Activated B cell treated with CpG ODN at 0.5 μM for 24 hours (primary cell): ENCODE measurements at places on chromosomes 3 and 15.

- DNase-seq = no peak
Measured at GRCh38 chr3:149003653-149004305, 12.4 kb downstream of the GYG1 start.

GRCh38 chr15:25905140-25905539, 42.0 kb upstream of the ATP10A start:
- DNase-seq = no peak

DNA sequence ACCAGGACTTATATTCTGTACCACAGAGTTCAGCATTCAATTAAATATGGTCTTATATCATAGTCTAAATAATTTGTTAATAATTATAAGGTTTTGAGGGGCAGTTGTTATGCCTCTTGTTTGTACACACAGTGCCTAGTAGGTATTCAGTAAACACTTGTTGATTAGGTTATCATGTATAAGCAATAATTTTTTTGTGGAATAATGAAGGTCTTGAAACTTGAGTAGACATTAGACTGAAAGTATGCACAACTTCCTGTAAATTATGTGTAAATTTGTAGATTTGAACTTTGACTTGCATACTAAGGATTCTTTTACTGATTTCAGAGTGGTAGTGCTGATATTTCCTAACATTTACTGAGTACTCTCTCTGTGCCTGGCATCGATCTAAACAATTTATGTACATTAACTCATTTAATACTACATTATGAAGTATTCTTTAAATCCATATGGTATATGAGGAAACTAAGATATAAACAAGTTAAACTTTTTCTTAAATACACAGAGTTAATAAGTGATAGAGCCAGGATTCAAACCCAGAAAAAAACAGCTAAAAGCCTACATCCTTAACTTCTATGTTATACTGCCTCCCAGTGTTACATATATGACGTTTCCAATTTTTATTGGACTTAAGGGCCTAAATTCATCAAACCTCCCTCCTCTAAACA, 65.1 kb downstream of the GLCE start:
- no peak for DNase-seq

- DNase-seq = no peak
Measured at GRCh38 chr15:52765785-52766184, 24.4 kb downstream of the ONECUT1 start.

- no peak for DNase-seq
Measured at GRCh38 chr3:187039723-187040414, 99.4 kb downstream of the RPL39L start.

GRCh38 chr3:148828136-148828690, 602 bp downstream of the CPB1 start:
- DNase-seq = no peak

DNA sequence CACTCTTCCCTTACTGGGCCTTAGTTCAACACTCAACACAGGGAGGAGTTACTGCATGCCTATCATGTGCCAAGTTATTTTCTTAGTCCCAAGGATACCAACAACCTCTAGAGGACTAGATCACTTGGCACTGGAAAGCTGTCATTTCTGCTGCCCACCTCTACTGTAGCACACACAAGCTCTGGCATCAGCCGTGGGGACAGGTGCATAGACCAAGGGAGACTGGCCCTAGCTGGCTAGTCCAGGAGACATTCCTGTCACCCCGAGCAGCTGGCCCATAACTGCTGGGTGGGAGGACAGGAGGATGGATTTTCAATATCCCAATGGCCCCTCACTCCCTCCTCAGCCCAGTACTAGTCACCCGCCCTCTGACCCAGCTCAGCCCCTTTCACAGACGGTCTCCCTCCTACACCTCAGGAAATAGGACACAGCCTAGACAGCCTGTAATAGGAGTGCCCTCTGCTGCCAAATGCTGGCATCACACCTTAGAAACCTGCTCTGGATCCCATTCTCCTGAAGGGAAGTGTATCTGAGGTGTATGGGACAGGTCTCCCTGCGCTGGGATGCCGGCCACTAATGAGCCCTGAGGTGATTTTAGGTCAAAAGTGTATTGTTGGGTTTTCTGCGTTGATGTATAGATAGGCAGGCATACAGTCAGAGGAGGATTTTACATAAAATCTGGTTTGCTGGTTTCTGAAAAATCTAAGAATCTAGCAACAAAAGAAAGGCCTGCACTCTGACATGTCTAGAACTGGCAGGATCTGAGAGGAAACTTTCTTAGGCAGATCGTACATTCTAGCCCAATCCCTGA, 3.4 kb upstream of the DZIP1L start:
- peak; percentile 26 for DNase-seq

- no peak for DNase-seq
Measured at GRCh38 chr3:43180027-43180426, 74.1 kb upstream of the POMGNT2 start.

DNA sequence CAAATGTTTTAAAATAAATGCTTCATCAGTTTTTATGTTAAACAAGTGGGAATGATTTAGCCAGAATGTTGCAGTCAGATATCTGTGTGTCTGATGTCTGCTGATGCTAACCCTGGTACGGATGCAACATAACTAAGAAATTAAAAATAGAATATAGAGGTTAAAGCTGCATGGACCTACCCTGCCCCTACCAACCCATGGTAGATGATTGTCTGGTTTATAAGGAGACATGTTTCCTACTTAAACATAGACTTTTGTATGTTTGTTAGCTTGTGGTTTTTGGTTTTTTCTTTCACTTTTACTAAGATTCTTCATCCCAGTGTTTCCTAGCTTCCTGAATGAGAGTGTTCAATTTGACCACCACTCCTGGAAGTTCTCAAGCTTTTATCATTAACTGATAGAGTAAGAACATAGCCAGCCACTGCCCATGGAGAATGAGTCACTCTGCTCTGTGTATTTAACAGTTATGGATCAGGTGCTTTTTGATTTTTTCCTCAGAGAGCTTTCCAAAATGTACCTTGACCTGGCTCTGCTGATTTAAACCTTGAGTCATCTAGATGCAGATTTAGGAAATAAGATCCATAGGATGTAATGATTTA, 70.7 kb upstream of the VEPH1 start:
- no peak for DNase-seq

DNA sequence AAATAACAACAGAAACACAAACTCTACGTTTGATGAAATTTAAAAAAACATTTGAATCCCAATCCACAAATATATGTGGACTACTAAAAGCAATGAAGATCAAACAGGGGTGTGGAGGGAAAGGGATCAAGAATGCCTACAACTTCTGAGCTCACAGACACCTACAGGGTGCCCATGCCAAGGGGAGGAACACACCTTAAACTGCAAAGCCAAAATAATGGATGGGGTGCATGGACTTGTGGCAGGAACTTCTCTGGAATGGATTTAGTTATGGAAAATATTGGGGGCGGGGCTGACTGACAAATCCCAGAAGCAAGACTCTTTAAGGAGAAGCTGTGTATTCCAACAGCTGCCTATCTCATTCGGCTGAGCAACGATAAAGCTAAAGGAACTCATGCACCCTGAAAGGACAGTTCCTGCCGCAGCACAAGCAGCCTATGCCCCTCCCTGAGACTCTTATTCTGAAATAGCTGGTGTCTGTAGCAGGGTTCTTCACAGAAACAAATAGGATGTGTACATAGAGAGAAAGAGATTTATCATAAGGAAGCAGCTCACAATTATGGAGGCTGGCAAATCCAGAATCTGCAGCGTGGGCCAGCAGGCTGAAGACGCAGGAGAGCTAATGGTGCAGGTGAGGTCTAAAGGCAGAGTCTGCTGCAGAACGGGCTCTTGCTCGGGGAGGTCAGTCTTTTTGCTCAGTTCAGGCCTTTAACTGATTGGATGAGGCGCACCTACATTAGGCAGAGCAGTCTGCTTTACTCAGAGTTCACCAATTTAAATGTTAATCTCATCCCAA, 24.5 kb upstream of the PLA2G4D start:
- DNase-seq = no peak

- DNase-seq = no peak
Measured at GRCh38 chr3:169675091-169675490, 11.6 kb upstream of the MECOM start.

DNA sequence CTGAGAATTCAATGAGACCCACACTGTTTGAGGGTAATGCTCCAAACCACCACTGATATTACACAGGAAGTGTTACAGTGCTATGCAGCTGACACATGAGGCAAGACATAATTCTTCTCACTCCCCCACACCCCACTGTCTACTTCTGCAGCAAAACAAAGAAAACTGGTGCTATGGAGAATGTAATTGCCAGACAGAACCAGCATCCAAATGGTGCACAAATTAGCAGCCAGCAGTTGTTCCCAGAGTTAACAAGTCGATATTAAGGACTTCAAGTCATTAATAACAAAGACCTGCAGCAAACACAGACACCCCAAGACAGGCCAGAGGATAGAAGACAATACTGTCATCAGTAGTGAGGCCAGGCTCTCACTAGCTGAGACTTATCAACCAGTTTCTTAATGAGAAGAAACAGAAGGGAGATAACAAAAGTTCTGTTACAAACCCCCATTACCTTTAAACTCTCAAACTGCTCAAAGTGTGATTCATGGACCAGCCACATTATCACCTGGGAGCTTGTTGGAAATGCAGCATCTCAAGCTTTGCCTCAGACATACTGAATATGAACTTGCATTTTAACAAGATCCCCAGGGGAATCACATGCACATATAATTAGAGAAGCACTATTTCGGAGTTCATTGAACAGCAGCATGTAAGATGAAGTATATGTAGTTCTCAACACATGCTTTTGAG, 58.7 kb upstream of the FNDC3B start:
- no peak for DNase-seq

- DNase-seq = no peak
Measured at GRCh38 chr3:81249540-81250029, 511.9 kb downstream of the GBE1 start.

- no peak for DNase-seq
Measured at GRCh38 chr3:195761567-195762248, 40.9 kb downstream of the MUC20 start.

GRCh38 chr3:100073714-100074307, 40.5 kb downstream of the FILIP1L start:
- DNase-seq = no peak

DNA sequence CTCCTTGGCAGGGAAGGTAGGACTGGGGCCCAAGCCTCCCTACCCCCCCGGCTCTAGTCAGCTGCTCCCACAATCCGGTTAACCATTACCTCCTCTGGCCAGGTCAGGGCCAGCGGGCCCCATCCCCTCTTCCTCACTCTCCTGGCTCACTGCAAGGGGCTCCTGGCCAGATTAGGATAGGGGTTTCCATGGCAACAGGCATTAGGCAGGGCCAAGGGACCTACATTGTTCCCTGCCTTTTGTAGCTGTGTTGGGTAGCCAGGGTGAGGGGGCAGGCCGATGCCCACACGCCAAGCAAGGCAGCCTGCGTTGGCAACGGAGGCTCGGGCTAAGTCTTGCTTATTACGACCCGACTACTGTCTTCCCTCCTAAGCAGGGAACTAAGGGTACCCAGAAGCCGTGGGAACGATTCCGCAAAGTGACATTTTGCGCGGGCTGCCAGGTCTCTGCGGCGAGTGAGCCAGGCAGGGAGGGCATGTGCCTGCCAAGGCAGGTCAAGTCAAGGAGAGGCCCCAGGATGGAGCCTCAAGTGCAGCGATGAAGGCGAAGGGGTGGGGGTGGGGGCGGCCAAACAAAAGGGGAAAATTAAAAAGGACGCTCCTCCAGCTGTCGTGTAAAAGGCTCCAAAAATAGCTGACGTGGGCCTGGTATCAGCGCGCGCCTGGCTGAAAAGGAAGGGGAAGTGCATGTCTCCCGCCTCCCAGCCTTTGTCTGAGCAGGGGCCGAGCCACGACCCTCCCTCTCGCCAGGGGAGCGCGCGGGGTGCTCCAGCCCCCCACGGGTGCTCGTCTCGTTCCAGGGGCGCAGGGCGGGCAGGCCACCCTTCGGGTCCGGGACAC, 919 bp downstream of the IDH2 start:
- DNase-seq = peak; percentile 34

- no peak for DNase-seq
Measured at GRCh38 chr15:91122296-91122695, 22.2 kb downstream of the SV2B start.

DNA sequence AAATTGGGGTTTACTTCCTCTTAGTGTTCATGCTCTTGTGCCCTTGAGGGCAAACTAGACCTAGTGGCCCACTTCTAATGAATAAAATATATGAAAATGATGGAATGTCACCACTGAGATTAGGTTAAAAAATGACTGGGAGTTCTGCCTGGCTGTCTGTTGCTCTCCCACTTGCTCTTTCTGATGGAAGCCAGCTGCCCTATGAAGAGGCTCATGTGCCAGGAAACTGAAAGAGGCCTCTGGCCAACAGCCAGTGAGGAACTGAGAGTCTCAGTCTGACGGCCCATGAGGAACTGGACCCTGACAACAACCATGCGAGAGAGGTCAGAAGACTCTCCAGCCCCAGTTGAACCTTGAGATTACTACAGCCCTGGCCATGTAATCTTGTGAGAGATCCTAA, 107.1 kb upstream of the FHIT start:
- DNase-seq = no peak

GRCh38 chr3:100354850-100355249, 20.3 kb downstream of the NIT2 start:
- DNase-seq = no peak

- DNase-seq = no peak
Measured at GRCh38 chr3:99903869-99904268, 86.2 kb downstream of the CMSS1 start.

GRCh38 chr3:13594991-13595421, 46.1 kb downstream of the FBLN2 start:
- DNase-seq = no peak

DNA sequence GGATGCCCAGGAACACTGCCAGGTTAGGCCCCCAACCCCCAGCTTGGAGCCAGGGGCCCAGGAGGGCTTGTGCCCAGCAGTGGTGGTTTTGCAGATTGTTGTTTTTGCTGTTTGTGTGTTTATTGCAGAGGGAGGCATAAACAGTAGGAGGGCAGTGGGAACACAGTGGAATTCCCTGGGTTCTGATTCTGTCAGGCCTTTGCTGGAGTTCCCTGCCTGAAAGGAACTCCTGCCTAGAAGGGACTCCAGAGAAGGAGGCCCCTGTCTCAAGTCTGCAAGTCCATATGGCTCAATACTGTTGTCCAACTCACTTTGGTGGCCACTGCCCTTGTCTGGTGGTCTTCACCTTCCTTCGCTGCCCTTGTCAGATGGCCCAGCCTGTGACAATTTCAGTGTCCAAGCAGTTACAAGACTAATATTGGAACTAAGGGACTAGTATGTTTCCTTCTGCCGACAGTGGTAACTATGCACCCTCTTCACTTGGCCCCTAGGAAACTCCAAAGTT, 47.4 kb upstream of the RAB6B start:
- DNase-seq = no peak
